GM12864 (cell line): ENCODE measurements at places on chromosomes 11 and 22.

DNA sequence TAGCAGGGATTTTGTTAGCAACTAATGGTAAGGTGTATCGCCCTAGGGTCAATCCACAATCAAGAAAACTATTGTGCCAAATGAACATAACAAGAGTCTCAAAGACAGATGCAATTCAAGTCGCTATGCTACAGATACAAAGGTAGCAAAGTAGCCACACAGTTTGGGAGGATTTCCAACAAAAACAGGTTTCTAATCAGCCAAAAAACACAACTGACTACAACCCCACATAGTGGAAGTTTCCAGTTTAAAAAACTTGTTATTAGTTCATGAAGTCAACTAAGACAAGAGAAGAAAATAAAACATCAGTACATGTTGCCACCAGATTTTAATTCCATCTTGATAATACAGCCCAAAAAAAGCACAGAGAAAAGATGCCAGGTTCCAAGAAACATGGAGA is 38.0 kb downstream of the MYH9 start:
- DNase-seq = no peak

DNA sequence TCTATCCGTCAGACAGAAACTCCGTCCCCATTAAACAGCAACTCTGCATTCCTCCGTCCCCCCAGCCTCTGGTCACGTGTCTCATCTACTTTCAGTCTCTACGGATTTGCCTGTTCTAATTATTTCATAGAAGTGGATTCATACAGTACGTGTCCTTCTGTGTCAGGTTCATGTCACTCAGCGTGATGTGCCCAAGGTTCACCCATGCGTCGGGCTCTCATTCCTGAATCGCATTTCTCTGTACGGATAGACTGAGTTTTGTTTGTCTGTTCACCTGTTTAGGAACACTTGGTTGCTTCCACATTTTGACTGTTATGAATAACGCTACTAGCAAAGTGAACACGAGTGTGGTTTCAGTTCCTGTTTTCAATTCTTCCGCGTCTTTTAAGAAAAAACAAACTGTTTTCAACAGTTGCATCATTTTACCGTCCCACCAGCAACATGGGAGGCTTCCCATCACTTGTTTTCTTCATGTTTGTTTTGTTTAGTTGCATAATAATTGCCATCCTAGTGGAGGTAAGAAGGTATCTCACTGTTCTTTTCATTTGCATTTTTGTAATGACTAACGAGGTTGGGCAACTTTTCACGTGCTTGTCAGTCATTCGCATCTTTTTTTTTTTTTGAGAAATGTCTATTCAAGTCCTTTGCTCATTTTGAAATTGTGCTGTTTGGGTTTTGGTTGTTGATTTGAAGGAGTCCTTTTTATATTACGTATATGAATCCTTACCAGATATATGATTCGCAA is 8.9 kb upstream of the NLRP6 start:
- peak; percentile 99 for DNase-seq

- no peak for DNase-seq
Observed at GRCh38 chr11:131666617-131667016, 296.2 kb downstream of the NTM start.

GRCh38 chr11:115389790-115390189 is 114.4 kb downstream of the CADM1 start:
- DNase-seq = peak; percentile 21

DNA sequence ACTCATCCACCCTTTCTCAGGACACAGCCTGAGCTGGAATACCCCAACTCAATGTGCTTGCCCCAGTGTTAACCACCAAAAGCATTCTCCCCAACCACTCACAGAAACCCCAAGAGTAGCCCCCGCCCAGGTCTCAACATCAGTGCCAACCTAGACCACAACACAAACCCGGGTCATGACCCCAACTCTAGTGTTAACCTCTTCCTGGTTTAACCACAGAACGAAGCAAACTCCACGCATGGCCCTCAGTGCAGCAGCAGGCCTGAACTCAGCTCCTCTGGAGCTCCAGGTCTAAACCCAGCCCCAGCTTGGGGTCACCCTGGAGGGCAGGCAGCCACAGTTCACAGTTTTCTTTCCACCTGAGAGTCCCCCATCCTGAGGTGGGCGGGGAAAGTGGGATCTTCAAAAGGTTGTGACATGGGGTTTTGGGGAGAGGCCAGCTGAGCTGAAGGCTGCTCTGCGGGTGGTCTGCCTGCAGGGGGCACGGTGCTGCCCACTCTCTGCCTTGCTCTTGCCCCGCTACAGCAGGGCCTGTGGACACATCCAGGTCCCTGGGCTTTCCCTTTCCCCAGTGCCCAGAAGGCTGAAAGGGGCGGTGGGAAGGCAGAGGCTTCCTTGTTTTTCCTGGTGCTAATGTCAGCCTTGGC is 37.9 kb downstream of the NECTIN1 start:
- no peak for DNase-seq

DNA sequence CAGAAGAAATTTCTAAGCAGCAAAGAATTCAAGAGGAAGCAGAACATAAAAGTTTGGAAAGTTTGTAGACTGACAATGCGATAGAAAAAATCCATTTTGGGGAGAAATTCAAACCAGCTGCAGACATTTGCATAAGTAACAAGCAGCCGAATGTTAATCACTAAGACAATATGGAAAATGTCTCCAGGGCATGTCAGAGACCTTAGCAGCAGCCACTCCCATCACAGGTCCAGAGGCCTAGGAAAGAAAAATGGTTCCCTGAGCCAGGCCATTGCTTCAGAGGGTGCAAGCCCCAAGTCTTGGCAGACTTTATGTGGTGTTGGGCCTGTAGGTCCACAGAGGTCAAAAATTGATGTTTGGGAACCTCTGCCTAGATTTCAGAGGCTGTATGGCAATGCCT is 155.4 kb downstream of the NELL1 start:
- no peak for DNase-seq

- DNase-seq = no peak
Observed at GRCh38 chr11:115257270-115257669, 246.9 kb downstream of the CADM1 start.

- no peak for DNase-seq
Observed at GRCh38 chr22:40224702-40225101, 47.0 kb downstream of the TNRC6B start.

DNA sequence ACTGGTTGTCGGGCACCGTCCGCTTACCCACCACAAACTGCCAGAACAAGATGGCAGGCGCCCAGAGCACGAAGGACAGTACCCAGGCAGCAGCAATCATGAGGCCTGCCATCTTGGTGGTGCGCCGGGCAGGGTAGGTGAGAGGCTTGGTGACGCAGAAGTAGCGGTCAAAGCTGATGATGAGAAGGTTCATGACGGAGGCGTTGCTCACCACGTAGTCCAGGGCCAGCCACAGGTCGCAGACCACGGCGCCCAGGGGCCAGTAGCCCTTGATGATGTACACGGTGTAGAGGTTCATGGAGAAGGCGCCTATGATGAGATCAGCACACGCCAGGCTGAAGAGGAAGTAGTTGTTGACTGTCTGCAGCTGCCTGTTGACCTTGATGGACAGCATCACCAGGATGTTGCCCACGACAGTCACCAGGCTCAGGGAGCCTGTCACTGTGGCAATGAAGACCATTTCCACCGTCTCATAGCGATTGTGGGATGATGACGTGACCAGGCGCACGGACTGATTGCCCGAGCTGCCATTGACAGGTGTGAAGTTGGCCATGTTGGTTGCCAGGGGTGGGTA is 4.6 kb downstream of the MDK start:
- no peak for DNase-seq

- no peak for DNase-seq
Observed at GRCh38 chr11:102313238-102313940, 3.9 kb upstream of the BIRC3 start.
